ENCODE measurements at places on chromosomes 6 and 20.
A peak's percentile ranks its signal among the peaks of the same experiment; 100 is the strongest.

GRCh38 chr6:131575834-131576478 is 2.9 kb downstream of the ARG1 start:
- DNase-seq = no peak

DNA sequence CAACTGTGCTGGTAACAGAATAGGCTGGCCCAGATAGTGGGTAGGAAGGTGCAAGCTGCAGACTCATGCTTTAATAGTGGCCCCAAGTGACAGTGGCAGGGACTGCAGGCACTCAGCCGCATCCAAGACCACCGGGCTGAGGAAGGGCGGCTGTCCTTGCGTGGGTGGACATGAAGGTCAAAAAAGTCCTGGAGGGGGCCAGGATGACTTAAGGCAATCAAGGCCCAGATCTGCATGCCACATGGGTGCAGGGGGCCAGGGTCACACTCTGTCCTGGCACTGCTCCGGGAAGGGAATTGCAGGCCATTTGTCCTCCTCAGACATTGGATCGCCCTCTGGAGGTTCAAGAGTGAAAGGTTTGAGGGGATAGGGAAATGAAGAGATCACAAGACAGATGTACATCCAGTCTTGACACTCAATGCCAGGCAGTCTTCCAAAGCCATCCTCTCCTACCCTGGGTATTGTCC is 10.4 kb upstream of the VNN2 start:
- peak; percentile 5 for DNase-seq

- DNase-seq = no peak
Measured at GRCh38 chr6:24149296-24149695, 23.3 kb downstream of the NRSN1 start.

- no peak for DNase-seq
Measured at GRCh38 chr6:67331304-67331703, 1303.8 kb upstream of the ADGRB3 start.

GRCh38 chr6:159446340-159446739 is 246.7 kb downstream of the SOD2 start:
- no peak for DNase-seq

DNA sequence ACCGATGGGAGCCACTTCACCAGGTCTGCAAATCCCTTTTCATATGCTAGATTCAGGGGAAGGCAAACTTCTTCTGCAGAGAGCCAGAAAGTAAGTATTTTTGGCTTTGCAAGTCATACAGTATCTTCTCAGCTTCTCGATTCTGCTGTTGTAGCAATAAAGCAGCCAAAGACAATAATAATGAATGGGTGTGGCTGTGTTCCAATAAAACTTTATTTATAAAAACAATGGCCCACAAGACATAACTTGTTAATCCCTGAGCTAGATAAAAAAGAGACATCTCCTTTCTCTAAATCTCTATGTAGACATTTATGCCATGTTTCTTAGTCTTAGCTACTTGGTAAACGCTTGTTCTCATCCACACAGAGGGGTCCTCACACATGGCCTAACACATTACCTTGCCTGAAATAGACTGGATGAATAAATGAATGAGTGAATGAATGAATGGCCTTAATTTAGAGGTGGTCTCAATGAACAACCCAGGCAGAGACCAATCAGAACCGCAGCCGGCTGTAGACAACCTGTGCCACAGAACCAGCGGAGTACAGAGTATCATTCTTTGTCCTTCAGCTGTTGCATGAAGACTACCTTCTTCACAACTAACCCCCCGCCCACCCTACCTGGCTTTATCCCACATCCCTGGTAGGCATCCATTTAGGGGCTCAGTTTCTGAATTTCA is 13.5 kb upstream of the PREX1 start:
- no peak for DNase-seq

- no peak for DNase-seq
Measured at GRCh38 chr6:116395647-116396046, 24.9 kb downstream of the DSE start.

GRCh38 chr20:38658879-38659596 is 57.4 kb downstream of the ARHGAP40 start:
- peak; percentile 58 for DNase-seq

- DNase-seq = no peak
Measured at GRCh38 chr6:52497652-52498408, 77.7 kb downstream of the EFHC1 start.

- no peak for DNase-seq
Measured at GRCh38 chr6:150531957-150532356, 67.7 kb upstream of the PLEKHG1 start.

GRCh38 chr6:168320634-168321033 is 1.1 kb upstream of the DACT2 start:
- DNase-seq = no peak

GRCh38 chr20:47113362-47114109 is 218.9 kb downstream of the EYA2 start:
- peak; percentile 39 for DNase-seq

GRCh38 chr20:1402149-1402548 is 9.3 kb upstream of the FKBP1A start:
- no peak for DNase-seq

DNA sequence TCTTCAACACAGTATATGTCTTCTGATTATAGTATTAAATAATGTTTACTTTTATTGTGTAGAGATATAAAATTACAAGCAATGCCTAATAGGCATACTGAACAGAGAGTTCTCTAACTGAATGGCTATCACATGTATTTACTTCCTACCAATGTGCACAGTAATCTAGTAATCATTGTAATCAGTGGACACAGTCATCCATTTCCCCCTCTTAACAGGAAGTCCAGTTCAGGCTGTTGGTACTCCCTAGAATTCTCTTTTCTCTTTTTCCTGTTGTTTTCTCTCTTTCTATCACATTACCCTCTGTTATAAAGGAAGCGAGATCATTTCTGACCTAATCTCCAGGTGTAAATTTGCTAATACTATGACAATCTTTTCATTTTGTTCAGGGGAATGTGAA is 172.5 kb downstream of the HTR1B start:
- no peak for DNase-seq

GRCh38 chr6:20623761-20624160 is 89.5 kb downstream of the CDKAL1 start:
- no peak for DNase-seq

- DNase-seq = peak; percentile 63
Measured at GRCh38 chr6:39806278-39806677, 14.1 kb downstream of the DAAM2 start.

- no peak for DNase-seq
Measured at GRCh38 chr6:77561768-77562314, 91.0 kb upstream of the MEI4 start.

DNA sequence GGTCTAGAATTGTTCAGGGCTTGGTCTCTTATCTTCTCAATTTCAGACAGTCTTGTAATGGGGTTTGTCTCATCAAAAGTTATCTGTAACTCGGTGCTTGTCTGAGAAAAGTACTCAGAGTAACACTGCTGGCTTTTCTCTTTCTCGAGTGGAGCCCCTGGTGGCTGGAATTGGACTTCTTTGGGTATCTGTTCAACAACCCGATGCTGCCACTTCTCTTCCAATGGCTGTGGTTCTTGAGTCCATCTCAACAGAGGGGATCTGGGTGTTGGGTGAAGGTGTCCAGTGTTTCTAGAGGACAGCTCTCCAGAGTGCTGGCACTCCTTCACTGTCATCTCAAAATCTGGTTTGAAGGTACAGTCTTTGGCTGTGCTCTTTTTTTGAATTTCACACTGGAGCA is 24.6 kb downstream of the DST start:
- DNase-seq = no peak

- DNase-seq = no peak
Measured at GRCh38 chr6:136751991-136752390, 40.3 kb downstream of the MAP3K5 start.

- DNase-seq = no peak
Measured at GRCh38 chr6:3912361-3913076, 63.3 kb downstream of the FAM50B start.

DNA sequence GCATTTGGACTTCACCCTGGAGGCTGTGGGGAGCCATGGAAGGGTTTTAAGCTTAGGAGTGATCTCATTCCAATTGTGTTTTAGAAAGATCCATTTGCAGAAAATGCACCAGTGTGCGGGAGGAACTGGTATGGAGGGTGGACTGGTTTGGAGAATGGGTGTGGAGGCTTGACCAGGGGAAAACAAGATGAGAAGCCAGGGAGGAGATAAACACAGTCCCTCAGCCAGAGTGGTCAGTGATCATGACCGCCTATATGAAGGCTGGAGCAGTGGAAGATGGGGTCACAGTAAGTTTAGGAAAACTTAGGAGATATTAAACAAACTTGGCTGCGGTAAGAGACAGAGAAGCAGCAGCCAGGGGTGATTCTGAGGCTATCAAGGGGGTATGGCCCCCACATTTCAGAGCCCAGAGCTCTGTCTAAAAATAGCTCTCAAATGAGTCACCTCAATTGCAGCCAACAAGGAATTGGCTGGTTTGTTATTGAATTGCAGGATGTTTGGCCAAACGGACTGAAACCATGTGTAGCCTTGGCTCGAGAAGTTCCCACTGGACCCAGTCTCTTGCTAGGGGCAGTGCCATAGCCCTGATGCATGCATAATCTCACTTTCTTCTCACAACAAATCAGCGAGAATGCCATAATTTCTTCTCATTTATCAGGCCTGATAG is 159.9 kb upstream of the TOP1 start:
- DNase-seq = peak; percentile 81

GRCh38 chr6:3841711-3842565 is 7.2 kb upstream of the FAM50B start:
- DNase-seq = peak; percentile 80

- no peak for DNase-seq
Measured at GRCh38 chr6:21616005-21616404, 22.5 kb downstream of the SOX4 start.

DNA sequence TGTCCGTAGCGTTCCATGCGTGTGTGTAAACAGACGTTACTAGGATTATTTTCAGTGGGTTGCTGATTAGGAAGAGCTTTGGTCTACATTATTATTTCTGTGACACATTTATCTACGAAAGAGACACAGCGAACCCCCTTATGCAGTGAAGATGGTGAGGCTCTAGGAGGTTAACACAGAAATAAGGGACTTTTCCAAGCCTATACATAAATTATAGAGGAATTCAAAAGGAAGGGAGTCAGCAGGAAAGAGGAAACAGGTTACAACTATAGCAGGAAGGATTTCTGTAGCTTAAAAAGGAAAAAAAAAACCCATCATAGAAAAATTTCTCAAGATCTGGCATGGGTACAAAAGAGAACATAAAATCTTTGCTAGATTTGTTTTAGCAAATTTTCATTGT is 12.9 kb upstream of the RPS6KA2 start:
- DNase-seq = no peak

- DNase-seq = no peak
Measured at GRCh38 chr6:137734875-137735182, 132.2 kb upstream of the TNFAIP3 start.

DNA sequence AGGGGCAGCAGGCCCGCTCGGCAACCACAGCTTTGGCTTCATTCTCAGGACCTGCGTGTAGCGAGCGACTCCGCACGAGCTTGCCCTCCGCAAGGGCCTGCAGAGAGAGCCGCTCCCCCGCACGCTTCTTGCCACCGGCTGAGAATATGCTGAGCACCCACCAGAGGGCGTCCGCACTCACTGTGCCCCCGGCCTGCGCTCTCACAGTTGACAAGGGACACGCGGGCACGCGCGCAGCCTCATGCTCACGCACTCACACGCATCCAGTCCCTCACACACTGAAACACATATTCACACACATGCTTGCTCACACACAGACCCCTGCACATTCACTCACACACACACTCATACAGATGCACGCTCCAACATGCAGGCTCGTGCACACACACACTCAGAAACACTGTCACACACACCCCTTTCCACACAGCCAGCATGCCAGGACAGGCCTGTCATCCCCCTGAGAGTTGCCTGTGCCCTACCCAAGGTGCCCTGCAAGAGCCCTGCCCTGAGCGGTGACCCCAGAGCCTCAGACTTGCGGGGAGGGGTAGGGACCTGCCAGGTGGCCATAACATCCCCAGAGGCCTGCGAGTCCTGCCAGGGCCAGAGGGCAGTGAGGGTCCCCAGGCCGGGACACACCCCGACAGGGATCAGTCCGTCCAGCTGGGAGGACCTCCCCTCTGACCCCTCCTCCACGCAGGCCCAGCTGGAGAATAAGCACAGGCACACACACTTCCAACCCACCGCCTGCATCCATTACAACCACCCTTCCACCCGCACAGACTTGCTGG is 174.1 kb downstream of the BMP7 start:
- DNase-seq = peak; percentile 89

GRCh38 chr20:10971096-10971495 is 297.3 kb upstream of the JAG1 start:
- no peak for DNase-seq

GRCh38 chr6:16519265-16520242 is 241.7 kb downstream of the ATXN1 start:
- no peak for DNase-seq

- DNase-seq = peak; percentile 31
Measured at GRCh38 chr6:85008296-85009009, 244.1 kb upstream of the TBX18 start.

GRCh38 chr6:27286141-27286540 is 25.9 kb downstream of the POM121L2 start:
- no peak for DNase-seq

- no peak for DNase-seq
Measured at GRCh38 chr6:113565306-113565705, 291.8 kb upstream of the MARCKS start.

DNA sequence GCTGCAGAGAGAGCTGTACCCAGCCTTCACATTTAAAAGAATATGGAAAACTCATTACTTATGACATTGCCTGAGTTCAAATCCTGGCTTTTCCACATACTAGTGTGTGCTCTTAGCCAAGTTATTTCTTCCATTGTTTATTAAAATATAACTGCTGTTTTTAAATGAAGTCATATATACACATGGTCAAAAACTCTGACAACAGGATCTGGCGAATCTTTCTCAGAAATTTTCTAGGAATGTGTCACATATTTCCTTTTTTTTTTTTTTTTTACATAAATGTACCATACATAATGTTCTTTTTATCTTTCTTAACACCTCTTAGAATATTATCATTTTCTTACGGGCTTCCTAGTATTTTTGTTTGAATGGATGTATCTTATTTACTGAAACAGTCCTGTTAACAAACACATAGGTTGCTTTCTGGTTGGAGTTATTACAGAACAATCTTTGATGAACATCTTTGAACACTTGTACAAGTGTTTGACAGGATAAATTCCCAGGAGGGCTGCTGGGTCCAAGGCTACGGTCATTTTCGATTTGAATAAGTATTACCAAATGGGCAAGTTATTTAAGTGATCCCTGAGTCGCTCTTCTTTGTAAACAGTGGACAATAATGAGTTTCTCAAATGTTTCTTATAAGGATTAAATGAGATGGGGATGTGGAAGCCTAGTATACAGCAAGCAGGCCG is 1.6 kb upstream of the SNX9 start:
- no peak for DNase-seq

DNA sequence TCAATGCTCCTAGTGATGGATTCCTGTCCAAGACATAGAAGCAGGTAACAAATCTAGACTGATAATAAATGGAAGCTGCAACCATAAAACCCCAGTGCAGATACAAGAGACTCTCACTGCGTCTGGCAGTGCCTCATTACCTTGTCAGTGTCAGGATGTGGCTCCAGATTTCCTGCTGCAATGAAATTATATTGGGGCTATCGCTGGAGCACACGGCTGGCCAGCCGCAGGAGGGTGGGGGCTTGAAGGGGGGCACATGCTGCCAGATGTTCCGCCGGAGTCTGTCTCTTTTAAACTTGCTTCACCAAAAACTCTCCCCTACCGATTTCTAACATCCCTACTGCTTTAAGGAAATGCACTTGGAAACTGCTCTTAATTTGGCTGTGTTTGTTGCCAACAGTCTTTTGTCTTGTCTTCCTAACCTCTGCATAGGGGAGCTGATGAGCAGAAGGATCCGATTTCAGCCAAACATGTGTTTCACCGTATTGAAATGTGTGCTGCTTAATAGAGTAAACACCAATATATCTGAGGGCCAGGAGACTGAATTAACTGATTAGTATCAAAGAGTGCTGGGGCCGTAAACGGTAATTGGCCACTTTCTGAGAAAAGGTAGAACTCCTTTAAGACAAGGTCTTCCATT is 102.2 kb upstream of the EXOC2 start:
- no peak for DNase-seq

Data from GM03348 (cell line).